ENCODE measurements at places on chromosomes 7 and 10.

- no peak for DNase-seq
These were observed 29.4 kb upstream of the PCGF5 start for GRCh38 chr10:91190876-91191583.

- DNase-seq = no peak
These were observed 5.0 kb downstream of the BCCIP start for GRCh38 chr10:125828311-125828710.

GRCh38 chr10:24551161-24551560 is 172.5 kb downstream of the ARHGAP21 start:
- DNase-seq = no peak

- DNase-seq = no peak
These were observed 13.5 kb downstream of the NACAD start for GRCh38 chr7:45075355-45075644.

- no peak for DNase-seq
These were observed 161.2 kb downstream of the DNAJB6 start for GRCh38 chr7:157497744-157498651.

- no peak for DNase-seq
These were observed 1.2 kb downstream of the RARRES2 start for GRCh38 chr7:150340024-150340749.

- no peak for DNase-seq
These were observed 991.5 kb downstream of the NRG3 start for GRCh38 chr10:82866424-82867020.

- no peak for DNase-seq
These were observed 333.5 kb upstream of the NRG3 start for GRCh38 chr10:81541517-81541916.

- no peak for DNase-seq
These were observed 551.7 kb downstream of the HTR7 start for GRCh38 chr10:90306187-90306586.

- no peak for DNase-seq
These were observed 3.0 kb upstream of the NANOS1 start for GRCh38 chr10:119026301-119027110.

DNA sequence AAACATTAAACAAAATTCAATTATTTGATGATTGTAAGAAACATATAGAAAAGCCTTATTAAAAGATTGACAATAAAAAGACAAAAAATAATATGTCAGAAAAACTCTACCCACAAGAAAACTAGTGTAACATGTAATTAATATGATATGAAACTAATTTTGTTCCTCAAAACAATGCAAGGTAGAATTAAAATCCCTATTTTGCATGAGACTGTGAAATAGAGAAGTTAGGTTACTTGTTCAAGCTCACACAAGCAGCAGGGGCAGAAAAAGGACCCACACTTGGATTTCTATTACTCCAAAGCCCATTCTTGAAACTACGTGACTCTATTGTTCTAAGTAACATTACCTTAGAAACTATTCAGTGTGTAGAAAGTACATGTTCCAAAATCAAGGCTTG is 96.4 kb downstream of the KCNMA1 start:
- DNase-seq = no peak
